HEK293T (cell line): ENCODE measurements at places on chromosomes 2 and 18.

GRCh38 chr18:3624935-3625741 is 175.2 kb downstream of the TGIF1 start:
- DNase-seq, result no peak

DNA sequence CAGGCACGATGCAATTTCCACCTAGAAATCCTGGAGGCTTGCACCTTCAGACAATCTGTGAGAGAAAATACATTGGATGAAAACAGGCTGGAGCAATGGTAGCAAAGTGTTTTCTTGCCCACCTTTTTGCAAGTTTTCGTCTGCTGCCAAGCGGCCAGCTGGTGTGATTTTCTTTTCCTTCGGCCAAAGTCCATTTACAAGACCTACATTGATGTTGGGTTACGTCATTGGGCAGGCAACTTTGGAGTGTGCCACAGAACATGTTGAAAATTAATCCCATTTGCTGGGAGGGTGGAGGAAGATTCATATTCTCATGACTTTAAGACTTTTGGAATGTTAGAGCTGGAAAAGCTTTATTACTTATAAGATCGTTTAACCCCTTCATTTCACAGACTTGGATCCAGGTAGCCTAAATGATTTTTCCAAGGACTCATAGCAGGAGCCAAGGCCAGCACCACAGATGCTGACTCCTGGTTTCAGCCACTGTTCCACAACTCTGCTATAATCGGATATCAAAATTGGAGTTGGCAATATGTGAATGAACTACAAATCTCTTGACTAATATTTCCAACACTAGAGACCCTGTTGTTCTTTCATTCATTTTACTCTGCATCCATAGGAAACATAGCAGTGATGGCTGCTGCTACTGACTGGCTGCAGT is 352.1 kb downstream of the RND3 start:
- no peak for DNase-seq

- DNase-seq, result no peak
These were observed 24.4 kb downstream of the EMILIN2 start for GRCh38 chr18:2871111-2871720.

- DNase-seq, result no peak
These were observed 260.0 kb upstream of the ID2 start for GRCh38 chr2:8421658-8422449.

- no peak for DNase-seq
These were observed 50.1 kb upstream of the CCDC150 start for GRCh38 chr2:196589419-196589818.

DNA sequence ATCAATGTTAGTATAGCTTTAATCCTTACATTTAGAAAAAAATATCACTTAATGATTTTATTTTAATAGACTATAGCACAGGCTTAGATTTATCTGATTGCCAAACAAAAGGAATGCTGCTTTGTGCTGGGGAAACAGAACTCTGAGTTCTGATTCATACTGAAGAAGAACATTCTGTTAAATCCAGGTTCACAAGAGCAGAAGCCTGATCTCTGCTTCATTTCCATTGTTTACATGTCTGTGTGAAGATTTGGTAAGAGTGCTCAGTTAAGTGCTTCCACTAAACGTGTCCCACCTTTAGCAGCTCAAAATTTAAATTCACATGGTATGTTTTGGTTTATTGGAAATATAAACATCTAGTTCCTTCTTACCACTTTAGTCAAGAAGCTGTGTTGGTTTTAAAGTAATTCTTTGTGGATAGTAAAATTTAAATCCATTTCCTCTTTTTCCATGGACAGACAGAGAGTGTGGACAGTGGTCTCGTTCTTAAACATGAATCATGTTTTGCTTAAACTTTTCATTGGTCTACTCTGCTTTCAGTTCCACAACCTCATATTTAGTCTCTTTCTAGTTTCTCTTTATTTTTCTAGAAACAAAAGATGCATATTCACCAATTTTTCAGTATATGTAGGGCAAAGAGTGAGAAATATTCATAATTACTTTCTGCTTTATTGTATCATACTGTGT is 59.1 kb downstream of the NYAP2 start:
- DNase-seq, result no peak

- no peak for DNase-seq
These were observed 259.4 kb downstream of the ANAPC1 start for GRCh38 chr2:111624411-111625156.

DNA sequence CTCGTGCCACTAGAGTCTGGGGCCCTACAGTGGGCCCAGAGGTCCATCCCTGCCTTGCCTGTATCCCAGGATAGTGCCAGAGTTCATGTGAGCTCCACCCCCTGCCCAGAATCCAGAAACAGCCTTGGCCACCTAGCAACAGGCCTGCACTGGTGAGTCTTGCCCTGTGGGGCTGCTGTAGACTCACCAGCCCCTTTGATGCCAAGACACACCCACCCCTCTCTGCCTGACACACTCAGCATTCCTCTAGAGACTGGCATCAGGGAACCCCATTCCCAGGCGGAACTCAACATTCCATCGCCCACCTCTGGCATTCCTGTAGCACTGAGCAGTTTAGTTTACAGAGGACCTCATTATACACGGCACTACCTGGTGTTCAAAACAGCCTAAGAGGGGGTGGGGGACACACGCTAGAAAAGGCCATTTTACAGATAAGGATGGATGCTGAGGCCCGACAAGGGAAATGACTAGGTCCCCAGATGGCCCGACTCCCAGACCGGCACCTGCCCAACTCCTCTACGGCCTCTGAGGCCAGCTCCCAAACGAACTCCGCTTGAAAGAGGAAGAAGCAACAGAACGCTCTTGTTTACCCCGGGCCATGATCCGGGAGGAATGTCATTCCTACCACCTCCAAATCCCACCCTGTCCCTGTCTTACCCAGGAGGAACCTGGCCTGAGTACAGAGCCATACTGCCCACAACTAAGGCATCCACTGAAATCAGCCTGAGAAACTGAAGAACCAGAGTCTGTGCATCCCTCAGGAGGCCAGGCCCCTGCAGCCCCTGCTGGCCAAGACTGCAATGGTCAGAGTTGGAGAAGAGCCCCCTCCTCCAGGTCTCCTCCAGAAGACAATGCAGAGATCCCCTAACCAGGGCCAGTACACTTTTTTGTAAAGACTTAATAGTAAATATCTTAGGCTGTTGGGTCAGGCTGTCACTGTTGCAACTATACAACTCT is 180.2 kb downstream of the TNS1 start:
- no peak for DNase-seq

DNA sequence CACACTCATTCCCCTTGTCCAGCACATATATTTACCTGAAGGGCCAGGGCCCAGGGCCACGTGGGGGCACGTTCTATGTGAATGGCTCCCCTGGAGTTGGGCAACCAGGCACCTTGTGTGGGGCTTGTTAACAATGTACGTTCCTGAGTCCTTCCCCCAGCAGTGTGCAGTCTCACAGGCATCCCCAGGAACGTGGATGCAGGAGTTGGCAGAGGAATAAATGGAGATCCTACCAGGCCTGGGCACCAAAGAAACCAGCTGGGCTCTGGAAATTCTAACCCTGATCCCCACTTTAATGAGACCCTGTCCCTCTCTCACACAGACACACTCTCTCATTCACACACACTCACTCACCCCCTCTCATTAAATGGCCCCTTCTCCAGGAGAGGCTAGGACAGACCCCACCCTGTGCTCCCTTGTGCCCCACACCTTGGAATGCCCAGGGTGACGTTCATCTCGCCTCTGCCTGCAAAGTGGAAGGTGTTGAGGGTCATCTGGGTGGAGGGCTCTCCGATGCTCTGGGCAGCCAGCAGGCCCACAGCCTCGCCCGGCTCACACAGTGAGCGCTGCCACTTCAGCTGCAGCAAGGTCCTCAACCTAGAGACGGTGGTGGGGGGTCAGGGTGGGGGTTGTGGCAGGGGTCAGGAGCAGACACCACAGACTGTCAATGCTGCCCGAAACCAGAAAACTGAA is 65.6 kb downstream of the POLR1A start:
- DNase-seq, result no peak

DNA sequence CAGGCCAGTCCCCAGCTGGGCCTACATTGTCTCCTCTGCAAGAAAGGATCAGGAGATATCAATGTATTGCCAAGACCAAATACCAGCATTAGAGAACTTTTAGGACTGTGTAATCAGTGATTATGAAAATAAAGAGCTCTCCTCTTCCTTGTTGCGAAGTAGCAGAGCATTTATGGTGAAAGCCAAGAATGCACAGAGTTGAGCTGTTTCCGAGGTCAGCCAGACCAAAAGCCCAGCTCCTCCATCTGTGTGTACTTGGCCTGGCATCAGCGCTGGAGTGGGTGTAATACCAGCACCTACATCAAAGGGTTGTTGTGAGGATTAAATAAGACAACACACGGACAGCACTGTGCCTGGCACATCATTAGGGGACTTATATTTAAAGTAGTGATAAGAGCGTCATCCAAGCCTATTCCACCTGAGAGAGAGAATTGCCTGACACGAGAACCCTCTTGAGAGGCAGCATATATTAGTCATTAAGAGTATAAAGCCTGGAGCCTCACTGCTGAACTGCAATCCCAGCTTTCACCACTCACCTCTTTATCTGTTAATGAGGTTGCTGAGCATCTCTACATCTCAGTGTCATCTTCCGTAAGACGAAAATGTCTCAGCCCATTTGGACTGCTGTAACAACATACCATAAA is 7.4 kb upstream of the SLC16A14 start:
- DNase-seq, result no peak

- no peak for DNase-seq
These were observed 91.0 kb upstream of the MSH2 start for GRCh38 chr2:47311764-47312490.

- DNase-seq, result no peak
These were observed 9.4 kb upstream of the SIX3 start for GRCh38 chr2:44932079-44932478.

DNA sequence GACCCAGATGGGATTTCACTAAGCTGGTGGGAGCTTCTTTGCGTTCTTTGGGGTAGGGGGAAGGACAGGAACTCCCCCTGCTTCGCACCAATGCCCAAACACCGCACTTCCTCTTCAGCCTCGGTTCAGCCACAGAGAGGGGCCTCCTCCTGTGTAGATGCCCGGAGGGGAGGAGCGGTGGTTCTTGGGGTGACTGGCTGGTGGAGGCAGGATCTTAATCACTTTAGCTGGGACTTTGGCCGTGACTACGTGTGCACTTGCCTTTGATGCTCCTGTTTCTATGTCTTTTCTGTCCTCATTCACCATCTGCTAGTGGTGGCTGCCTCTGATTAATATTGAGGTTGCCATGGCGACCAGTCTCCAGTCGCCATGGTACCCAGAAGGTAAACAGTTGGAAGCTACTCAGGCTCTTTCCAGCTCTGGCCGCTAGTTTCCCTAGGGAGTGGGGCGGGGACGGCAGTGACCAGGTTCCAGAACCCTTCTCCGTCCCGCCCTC is 1.9 kb downstream of the CNGA3 start:
- DNase-seq, result no peak

DNA sequence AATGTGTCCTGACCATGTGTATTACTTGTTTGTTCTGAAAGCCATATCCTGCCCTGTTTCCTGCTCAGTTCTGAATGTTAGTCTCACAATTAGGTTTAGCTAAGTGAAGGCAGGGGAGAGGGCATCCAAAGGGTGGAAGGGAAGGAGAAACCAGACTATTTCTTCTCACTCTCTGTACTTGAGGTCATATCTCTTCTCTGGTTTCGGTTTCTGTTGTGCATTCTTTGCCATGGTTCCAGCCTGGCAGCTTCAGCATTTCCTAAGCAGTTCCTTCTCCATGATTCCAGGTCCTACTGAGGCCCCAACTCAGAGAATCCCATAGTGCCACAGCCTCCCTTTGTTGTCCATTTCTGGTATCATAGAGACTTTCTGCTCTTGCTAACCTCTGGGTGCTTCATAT is 40.3 kb upstream of the HNMT start:
- no peak for DNase-seq

DNA sequence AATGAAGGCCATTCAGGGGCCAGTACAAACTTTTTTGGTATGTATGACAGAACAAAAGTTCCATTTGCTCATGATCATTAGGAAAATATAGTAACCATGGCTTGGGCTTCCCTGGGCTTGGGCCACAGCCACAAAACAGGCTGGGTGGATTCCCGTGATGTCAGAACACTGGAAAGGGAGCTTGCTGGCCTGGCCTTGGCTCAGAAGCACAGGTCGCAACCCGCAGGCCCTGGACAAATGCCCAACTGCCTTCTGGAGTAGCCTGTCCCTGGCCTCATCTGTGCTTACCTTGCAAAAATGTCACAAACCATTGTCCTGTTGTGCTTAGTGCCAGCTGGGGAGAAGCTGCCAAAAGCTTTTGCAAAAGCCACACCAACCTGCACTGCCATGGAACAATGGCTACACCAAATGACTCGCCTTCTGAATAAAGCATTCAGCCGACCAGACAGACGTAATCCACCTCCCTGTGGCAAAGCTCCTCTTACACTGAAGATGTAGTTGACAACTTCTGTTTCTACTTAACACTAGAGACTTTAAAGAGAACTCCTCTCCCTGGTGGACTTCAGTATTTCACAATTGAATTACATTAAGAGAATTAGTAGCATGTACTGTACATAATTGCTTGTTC is 125.5 kb downstream of the ANKRD44 start:
- no peak for DNase-seq

GRCh38 chr18:54612237-54612636 is 21.2 kb downstream of the DYNAP start:
- DNase-seq, result no peak

DNA sequence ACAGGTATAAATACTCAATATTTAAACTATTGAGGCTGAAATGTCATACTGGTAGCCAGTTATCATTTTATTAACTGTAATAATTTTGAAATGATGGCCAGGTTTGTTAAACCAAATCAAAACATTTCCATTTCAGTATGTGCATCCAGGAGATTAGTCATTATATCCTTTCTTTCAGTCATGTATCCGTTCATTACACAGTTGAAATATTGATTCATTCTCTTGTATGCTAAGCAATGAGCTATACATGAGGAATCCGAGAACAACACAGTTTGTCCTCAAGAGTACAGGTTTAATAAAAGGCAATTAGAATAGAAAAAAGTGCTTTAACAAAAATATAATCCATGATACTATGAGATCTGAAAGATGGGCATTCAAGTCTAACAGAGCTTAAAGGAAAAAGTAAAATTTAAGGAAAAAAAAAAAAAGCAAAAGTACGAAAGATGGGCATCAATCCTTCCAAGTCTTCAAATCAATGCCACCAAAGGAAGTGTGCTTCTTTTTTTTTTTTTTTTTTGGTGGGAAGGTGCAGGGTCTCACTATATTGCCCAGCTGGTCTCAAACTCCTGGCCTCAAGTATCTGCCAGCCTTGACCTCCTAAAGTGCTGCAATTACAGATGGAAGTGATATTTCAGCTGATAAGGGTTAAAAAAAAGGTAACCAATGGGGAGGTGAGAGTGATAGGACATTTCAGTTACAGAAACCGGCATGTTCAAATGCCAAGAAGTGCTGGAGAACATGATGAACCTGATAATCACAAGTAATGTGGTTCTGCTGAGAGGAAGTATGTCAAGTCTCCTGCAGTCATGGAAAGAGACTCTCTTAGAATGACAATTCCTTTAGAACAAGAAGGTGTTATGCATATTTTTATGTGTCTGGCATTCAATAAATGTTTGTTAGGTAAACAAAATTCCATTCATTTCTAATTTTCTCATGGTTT is 35.8 kb downstream of the PUM2 start:
- no peak for DNase-seq

DNA sequence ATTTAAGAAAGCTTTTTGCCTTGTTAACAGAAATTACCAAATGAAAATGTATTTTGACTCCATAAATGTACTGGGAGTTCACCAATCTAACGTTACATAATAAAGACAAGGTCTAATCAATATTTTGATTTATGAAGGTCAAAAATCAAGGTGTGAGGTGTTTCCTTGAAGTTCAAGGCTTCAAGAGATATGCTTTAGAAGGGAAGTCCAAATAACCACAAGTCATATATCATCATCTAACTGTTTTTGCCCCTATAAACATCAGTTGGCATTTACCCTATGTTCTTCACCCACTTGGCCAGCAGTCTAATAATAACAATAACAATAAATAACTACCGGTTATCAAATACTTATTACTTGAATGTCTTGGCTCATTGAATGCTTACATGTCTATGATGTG is 196.1 kb upstream of the ID2 start:
- DNase-seq, result no peak
